ENCODE measurements at places on chromosomes 4 and X.
A peak's percentile ranks its signal among the peaks of the same experiment; 100 is the strongest.

- DNase-seq = no peak
Observed at GRCh38 chr4:78923464-78924312, 15.6 kb downstream of the PAQR3 start.

- DNase-seq = no peak
Observed at GRCh38 chrX:16665089-16665488, 15.1 kb downstream of the S100G start.

DNA sequence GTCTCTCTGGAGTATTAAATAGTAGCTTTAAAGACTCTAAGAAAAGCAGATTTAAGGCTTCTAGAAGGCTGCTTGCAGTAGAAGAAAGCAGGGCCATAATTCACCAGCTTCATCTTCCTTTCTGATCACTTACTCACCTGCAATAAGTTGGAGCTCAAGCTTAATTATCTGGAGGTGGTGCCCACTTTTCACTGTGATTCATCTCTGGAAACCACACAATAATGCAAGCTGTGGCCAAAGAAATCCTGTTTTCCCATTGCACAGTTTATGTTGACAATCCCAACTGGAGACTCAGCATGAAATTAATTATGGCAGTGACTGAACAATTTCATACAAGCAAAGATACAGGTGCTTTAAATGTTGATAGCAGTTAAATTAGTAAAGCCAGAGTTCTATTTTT lies 14.7 kb downstream of the CWH43 start:
- DNase-seq = no peak

DNA sequence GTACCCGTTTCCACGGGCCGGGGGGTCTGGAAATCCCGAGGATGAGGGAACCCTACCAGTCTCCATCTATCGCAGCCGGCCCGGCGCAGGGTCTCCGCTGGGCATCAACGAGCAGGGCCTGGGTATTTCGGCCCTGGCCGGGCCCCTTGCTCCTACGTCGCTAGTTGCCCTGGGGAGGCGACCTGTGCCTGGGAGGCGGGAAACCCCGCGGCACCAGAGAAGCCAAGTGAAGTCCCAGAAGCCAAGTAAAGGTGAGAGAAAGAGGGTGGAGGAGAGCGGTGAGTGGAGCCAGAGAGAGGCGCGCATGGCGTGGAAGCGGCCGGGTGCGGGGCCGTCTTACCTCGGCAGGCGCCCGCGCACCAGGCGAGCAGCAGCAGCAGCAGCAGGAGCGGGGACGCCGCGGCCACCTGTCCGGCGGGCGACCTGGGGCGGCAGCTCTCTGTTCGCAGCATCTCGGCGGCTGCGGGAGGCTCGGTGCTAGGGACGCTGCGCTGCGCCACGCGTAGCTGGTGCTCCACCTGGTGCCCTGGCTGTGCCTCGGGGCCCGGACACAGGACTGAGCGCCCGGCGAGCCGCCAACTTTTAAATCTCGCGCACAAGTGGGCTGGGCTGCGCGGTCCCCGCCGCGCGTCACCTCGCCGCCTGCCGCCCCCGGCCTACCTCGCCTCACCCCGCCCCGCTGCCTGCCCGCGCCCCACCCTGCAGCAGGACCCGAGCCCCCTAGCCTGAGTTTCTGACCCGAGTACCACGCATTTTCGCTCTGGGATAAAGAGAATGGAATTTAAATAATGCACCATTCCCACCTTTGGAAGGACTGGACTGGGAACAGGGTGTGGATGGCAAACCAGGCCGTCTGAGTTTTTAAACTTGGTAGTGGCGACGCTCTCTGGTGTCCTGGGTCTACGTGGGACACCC lies at the start of gene NMU:
Gene NMU (minus strand): TSS at position 558 of the 915 bp plus-strand sequence. CDS start 106 bp downstream, at position 452.
- DNase-seq = peak; percentile 71

DNA sequence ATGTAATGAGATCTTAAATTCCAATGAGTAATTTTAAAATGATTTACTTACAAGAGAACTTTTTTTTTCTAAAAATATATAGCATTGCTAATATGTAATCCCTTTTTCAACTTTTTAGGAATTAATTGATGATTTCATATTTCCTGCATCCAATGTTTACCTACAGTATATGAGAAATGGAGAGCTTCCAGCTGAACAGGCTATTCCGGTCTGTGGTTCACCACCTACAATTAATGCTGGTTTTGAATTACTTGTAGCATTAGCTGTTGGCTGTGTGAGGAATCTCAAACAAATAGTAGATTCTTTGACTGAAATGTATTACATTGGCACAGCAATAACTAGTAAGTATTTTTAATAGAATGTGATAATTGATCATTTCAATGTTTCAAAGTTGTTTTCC lies 113.2 kb downstream of the USP9X start:
- no peak for DNase-seq

- DNase-seq = no peak
Observed at GRCh38 chr4:160184884-160185283, 1082.0 kb downstream of the RAPGEF2 start.

DNA sequence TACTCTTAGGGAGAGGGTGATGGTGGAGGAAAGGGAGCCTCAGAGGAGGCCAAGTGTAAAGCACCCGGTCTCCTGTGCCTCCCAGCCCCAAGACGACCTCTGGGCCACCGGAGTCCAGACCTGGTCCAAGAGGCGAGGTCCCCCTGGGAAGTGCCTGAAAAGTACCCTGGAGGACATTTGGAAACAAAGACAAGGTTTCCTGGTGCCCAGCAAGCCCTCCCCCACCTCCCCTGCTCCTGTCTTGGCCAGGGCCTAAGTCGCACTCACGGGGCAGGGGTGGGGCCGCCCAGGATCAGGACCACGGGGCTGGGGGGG lies 532 bp upstream of the SH3BP2 start:
- DNase-seq = no peak

DNA sequence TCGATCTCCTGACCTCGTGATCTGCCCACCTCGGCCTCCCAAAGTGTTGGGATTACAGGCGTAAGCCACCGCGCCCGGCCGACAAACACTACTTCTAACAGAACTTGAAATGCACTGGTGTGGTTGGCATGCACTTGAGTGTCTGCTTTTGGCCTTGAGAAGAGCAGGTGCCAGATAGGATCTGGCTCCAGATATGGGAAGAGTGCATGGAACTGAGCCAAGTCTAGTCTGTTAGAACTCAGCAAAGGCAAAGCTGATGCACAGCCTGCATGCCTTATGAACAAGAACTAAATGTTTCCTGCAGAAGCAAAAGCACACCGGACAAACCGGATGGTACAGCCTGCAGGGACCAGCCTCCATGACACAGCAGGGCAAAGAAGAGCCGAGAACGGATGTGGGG lies 35.1 kb upstream of the TBL1X start:
- no peak for DNase-seq

- DNase-seq = no peak
Observed at GRCh38 chr4:135927651-135928050, 1604.6 kb downstream of the PCDH18 start.

DNA sequence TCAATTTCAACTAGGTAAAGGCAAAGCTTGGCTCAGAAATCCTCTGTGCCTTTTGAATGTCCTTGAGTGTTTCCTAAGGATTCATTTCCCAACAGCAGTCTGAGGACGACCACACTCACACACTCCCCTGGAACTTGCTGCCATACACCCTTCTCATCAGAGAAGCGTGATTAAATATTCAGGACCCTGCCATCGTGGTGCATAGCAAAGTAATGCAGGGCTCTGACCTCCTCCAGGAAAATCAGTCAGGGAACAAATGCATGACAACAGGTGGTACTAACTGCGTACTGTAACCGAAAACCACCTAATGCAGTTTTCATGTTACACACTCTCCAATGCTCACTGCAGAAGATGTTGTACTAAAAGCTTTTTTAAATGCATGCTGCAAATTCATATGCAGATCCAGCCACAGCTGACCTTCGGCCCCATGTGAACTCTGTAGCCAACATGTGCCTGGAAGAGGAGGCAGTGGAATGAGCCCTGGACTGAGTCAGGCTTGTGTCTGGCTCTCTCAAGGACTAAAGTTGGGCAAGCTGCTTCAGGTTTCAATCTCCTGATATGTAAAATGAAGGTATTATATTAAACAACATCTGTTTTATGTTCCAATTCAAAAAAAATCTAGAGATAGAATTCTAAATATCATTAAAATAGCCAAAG lies 238.3 kb downstream of the KCNIP4 start:
- no peak for DNase-seq

Measured in WERI-Rb-1 (cell line).